ENCODE measurements at places on chromosomes 4 and X.

GRCh38 chr4:139501927-139502899, 48.3 kb downstream of the RAB33B start:
- DNase-seq = no peak

GRCh38 chrX:150482537-150483206, 85.7 kb upstream of the MTM1 start:
- DNase-seq = peak; percentile 58

DNA sequence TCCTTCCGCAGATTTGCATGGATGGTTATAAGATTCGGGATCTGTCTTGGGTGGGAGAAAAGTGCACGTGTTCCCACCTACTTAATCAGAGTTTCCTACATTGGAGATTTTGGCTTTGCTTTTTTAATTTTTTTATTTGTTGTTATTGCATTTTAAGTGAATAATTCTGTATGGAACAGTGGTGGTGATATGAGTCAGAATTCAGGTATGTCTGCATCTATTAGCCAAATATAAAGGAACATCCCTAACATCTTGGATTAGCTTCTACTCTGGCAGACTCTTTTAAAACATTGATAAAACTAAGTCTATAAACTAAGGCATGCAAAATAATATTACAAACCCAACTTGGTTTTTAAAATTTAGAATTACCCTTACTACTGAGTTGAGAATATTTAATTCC, 659.8 kb upstream of the EPHA5 start:
- peak; percentile 39 for DNase-seq

- DNase-seq = peak; percentile 13
These were observed 13.4 kb upstream of the SNX12 start for GRCh38 chrX:71081330-71082123.

DNA sequence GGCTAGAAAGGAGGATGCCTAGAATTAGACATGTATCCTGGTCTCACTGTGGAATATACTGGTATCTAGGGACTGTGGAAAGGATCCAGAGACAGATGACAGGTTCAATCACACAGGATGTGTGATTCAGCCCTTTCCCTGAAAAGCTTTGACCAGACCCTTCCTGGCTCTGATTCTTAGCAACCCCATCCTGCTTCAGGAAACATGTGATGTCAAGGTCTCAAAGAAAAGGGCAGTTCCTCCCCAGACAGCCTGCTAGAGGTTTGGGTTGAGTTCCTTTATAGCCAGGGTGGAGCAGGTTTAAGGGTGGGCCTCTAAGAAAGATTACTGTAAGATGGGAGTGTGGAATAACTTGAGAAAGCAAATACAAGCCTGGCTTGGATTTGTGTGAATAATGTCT, 3.0 kb downstream of the BMP15 start:
- DNase-seq = no peak

DNA sequence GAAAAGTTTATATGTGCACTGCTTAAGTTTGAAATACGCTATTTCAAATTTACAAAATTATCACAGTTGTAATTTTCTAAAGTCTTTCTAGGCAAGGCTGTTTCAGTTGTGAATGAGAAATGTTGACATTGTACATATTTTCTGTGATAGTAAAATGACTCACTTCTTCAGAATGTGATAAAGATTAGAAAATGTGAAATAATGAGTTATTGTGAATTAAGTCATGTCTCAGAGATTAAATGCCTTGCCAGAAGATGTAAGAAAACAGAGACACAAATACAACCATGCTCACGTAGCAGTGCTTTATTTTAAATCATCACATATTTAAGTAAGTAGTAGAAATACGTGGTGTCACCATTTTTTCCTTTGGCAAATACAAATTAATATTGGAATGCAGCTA, 768 bp downstream of the CLCN4 start:
- DNase-seq = peak; percentile 49

GRCh38 chr4:12123707-12124106, 695.0 kb upstream of the HS3ST1 start:
- DNase-seq = no peak

GRCh38 chrX:1480082-1480785, 27.5 kb upstream of the ASMTL start:
- no peak for DNase-seq

GRCh38 chrX:9663216-9663615, 102.4 kb downstream of the GPR143 start:
- DNase-seq = no peak

DNA sequence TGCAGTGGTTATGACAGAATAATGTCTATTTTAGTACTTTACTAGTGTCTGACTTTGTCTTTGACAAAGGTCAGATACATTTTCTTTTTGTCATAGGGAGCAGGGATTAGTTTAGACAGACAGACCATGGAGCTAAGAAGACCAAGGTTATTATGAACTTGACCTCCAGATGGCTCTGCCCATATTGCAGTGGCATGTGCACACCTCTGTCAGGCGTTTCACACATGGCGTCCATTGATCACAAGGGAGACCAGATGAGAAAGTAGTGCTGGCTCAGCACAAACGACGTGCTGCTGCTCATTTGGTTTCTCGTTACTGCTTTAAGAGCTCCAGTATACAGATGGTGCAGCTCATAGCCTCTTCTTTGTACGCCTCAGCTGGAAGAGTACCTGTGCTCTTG, 56.3 kb upstream of the HPSE start:
- DNase-seq = no peak

DNA sequence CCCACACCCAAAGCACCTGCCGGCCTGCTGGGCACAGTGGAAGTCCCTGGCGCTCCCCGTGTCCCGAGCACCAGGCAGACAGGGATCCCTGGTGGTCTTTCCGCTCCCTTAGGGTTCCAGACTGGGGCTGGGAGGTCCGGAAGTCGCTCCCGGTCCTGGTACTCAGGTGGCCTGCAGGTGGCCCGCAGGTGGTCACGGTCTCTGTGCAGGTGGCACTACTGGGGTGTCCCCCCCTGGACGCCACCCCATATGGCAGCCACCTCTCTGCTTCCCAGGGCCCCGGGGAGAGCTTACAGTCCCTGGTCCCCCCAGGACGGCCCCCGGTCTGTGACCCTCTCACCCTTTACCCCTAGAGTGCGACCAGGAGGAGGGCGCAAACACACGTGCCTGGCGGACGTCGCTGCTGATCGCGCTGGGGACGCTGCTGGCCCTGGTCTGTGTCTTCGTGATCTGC, 13.6 kb downstream of the SLC25A6 start:
- no peak for DNase-seq

- no peak for DNase-seq
These were observed 1.6 kb upstream of the ARHGAP10 start for GRCh38 chr4:147730333-147730732.

GRCh38 chr4:71348586-71348985, 9.8 kb downstream of the SLC4A4 start:
- no peak for DNase-seq

DNA sequence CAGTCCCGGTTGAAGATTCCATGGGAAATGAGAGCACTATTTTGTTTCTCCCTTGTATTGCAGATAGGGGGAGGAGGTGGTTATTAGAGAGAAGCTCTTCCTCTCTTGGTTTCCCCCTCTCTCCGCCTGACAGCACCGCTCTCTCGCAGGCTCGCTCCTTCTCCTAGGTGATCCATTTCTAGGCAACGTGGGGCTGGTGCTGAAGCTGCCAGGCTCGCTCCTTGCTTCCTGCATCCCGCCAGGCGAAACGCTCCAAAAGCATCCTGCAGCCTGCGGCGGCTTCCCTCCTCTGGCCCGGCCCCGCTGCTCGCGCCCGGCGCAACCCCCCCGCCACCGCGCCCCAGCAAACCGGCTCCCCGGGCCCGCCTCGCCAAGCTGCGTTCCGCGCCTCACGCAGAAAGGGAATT, at the start of gene GRID2:
TSS of gene GRID2 (plus strand) at position 346 of the 407 bp plus-strand sequence.
- DNase-seq = peak; percentile 25

DNA sequence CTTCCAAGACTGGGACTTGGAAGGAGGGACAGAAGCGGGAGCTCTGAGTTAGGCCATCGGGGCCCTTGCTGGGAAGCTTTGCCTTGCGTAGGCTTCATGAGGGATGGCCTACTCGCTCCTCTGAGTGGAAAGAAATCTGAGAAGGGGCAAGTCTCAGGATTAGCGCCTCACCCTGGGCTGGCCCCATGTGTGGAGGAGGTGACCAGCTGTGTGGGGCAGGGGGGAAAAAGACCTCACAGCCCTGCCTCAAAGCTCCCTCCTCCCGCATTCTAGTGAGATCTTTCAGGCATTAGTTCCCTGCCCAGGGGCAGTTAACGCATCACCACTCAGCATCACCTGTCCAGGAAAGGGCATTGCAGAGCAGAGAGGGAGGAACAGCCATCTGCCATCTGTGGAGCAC, 156.1 kb downstream of the ENPP6 start:
- DNase-seq = no peak

- peak; percentile 76 for DNase-seq
These were observed 17.2 kb upstream of the RNF212 start for GRCh38 chr4:1130316-1131186.

DNA sequence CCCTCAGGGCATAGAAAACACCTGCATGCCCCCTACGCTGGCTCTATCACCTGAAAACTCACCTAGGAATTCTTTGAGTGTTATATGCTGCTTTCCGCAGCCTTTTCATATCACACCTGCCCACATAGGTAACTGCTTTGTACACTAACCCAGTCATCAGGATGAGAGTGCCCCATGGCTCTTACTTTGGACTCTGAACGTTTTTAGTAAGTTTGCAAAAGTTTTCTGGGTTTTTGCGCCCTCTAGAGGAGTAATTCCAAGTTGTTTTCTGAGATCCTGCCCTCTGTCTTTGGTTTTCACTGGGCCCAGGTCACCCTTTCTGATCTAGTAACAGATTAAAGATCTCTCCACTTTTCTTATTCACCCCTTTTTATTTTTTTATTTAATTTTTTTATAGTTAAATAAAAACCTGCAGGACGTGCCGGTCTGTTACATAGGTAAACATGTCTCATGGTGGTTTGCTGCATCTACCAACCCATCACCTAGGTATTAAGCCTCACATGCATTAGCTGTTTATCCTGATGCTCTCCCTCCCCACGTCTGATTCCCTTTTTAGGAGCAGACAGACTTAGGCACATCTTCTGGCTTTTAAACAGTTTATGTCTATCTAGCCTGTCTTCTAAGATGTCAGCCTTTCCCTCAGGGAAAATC, 139.2 kb downstream of the NWD2 start:
- DNase-seq = peak; percentile 13

- DNase-seq = no peak
These were observed 108.2 kb upstream of the GPR34 start for GRCh38 chrX:41580423-41581064.

DNA sequence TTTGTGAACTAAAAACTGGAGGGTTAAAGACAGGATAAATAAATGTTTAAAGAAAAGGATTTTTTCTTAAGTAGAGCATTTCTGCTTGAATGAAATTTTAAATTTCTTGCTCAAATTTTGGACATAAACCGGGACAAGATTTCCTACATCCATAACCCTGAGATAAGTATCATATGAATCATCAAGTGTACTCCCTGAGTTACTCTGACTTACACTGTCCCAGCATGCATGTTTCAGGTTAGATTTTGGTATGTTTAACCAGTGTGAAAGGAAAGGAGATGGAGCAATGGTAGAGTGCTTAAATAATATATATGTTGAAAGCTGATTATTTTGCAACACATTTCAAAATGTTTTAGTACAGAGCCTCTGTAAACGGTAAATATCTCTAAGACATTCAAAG, 175.2 kb downstream of the ADGRL3 start:
- peak; percentile 7 for DNase-seq

- DNase-seq = peak; percentile 3
These were observed 135.0 kb upstream of the TENT5D start for GRCh38 chrX:80285131-80285773.

DNA sequence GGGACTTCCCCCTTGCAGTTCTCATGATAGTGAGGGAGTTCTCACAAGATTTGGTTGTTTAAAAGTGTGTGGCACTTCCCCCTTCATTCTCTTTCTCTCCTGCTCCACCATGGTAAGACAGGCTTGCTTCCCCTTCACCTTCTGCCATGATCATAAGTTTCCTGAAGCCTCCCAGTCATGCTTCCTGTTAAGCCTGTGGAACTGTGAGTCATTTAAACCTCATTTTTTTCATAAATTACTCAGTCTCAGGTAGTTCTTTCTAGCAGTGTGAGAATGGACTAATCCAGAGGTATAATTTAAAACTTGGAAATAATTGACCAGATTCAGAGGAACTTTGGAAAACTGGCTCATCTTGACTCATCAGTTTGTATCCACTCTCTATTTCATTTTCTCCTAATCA, 129.0 kb downstream of the TMEM47 start:
- no peak for DNase-seq

DNA sequence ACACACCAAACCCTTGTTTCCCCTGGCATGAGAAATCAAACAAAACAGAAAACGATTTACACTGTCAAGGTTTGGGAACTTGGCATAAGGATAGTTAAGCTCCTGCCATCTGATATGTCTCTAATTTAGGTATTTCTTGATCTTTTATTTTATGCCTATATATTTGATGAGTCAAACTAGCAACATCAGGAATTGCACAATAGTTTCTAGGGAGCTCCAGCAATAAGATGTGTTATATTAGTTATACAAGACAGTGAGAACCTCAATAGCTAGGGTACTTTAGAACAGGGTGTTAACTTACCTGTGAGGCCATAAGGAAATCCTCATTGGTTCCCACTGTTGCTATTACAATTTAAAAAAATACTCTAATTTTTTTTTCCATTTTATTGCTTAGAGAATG, 474.2 kb downstream of the GBA3 start:
- peak; percentile 3 for DNase-seq

GRCh38 chrX:29913647-29914046, 301.7 kb upstream of the MAGEB2 start:
- no peak for DNase-seq

- no peak for DNase-seq
These were observed 120.2 kb downstream of the SHOX start for GRCh38 chrX:750812-751211.
